ENCODE measurements at places on chromosomes 4 and X. TPM values are rescaled to one million over a fixed set of nuclear protein-coding genes. Genes with fewer than 3 reads are reported as not detected.

GRCh38 chr4:182000077-182000476, 243.1 kb upstream of the TENM3 start:
- DNase-seq = no peak

DNA sequence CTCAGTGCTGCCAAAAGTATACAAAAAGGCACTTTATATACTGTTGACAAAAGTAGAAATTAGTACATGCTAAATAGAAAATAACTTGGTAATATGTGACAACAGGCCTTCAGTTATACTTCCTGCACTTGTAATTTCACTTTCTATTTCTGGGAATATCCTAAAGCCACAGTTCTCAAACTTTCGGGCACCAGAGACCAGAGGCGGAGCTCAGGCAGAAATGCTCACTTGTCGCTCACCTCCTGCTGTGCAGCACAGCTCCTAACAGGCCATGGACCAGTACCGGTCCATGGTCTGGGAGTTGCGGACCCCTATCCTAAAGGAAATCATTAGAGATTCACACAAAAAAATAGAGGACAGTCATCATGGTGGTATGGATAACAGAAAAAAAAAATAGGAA, 25.7 kb downstream of the ACSL4 start:
- no peak for DNase-seq

GRCh38 chrX:130636277-130636676, 234.5 kb downstream of the RBMX2 start:
- DNase-seq = no peak

DNA sequence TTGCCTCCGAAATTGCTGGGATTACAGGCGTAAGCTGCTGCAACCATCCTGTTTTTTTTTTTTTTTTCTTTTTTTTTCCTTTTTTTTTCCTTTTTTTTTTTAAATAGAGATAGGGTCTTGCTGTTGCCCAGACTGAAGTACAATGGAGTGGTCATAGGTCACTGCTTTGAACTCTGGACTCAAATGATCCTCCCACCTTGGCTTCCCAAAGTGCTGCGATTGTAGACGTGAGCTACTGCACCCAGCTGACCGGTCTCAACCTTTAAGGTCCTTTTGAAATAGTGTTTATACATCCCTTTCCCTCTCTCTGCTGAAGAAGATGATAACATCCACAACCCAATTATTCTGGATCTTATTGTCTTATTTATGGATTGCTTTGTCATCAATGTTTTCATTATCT, 548.7 kb downstream of the GBA3 start:
- no peak for DNase-seq

DNA sequence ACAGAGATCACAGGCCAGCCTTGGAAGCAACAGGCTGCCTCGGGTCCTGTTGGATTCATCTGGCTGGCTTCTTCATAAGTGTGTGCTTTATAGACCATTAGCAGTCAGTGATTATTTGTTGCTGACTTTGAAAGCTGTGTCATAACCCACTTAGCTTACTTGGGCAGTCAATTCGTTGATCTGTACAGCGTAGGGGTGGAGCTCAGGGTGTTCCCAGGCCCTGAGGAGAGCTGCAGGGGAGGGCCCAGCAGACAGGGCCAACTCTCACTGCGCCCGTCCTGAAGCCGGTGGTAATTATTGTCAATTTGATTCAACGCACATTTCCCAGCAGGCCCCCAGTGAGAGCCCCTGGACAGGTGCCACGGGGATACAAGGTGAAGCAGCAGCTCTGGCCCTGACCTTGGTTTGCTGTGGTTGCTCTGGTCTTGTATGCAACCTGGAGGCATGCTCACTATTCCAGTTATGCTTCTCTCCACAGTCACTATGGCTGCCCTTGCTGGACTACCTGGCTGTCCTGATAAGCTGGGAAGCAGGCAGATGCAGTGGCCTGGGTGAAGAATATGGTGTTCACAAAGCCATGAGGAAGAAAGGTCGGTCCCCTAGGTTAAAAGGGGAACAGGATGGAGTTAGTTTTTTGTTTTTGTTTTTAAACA, 40.1 kb upstream of the HMGB3 start:
- DNase-seq = no peak

- no peak for DNase-seq
Measured at GRCh38 chr4:156408749-156409148, 455.1 kb upstream of the CTSO start.

- no peak for DNase-seq
Measured at GRCh38 chr4:154457471-154457870, 34.1 kb downstream of the DCHS2 start.

The GABRG1 gene
- total RNA-seq = not detected

The ALAS2 gene
- not detected for total RNA-seq

The LONRF3 gene
- not detected for total RNA-seq

The CXCL5 gene
- total RNA-seq = 0.10 TPM

The CT45A3 gene
- 0.24 TPM for total RNA-seq

The WWC2 gene
- total RNA-seq = 16.1 TPM

Data from HT1080 (cell line).